ENCODE measurements at places on chromosomes 12 and 14.

GRCh38 chr12:26795910-26796309 lies 37.1 kb downstream of the ITPR2 start:
- DNase-seq = no peak

- DNase-seq = no peak
Observed at GRCh38 chr14:30373053-30373452, 185.9 kb upstream of the G2E3 start.

GRCh38 chr12:42017051-42017450 lies 127.6 kb downstream of the GXYLT1 start:
- DNase-seq = no peak

GRCh38 chr12:31872831-31873604 lies 86.2 kb upstream of the RESF1 start:
- no peak for DNase-seq

DNA sequence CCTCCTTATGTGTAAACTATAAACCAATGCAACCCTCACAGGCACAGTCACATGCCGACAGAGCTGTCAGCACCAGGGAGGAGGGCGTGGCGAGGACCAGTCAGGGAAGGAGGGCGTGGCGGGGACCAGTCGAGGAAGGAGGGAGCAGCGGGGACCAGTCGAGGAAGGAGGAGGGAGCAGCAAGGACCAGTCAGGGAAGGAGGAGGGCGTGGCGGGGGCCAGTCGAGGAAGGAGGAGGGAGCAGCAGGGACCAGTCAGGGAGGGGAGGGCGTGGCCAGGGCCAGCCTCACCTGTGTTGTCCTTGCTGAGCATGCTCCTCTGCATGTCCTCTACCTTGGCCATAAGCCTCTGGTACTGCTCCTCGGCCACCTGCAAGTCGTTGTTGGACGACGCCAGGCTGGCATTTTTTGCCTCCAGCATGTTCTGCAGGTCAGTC lies 24.2 kb downstream of the GOLGA3 start:
- no peak for DNase-seq

DNA sequence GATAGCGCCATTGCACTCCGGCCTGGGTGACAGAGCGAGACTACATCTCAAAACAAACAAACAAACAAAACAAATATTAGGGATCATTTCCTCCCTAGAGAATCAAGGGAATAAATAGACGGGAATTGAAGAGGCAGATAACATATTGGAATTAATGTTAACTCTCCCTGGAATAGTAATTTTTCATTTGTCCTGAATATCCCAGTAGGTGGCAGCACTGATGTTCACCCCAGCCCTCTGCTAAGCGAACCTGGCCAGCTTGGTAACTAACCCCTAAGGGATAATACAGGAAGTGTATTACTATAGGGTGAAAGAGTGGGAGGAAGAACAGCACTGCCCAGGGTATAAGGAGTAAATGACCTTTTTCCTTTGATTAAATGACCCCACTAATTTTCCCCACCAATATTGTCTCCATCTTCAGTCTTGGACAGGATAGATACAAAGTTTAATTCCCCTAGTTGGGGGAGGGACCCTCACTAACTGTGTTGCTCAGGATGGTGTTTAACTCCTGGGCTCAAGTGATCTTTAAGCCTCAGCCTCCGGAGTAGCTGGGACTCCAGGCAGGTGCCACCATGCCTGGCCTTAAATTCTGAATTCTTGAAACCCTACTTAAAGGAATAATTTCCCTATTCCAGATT lies 40.5 kb downstream of the SLC2A14 start:
- peak; percentile 83 for DNase-seq

DNA sequence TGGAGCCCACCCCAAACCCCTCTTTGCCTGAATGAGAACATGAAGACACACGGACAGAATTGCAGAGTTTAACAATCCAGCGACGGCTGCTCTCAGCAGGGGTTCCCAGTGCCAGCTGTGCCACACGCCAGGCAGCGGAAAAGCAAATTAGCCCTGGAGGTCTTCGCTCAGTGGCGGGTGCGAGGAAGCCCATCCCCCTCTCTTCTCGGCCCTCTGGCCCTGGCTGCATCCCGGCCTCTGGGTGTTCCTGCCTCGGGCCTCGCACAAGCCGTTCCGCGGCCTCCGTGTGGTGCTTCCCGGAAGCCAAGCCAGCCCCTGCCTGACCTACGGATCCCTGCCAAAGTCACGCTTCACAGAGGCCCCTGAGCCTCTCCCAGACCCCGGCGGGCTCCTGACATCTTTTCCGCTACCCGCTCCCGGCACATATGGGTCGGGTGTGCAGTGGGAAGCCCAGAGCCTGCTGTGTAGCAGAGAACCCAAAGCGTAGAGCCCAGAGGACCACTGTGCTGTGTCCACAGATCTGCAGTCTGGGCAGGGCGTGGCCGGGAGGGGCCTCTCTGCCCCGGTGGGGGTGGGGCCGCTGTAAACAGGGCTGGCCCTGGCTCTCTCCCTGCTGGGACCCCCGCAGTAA lies 70.7 kb upstream of the GALNT9 start:
- DNase-seq = no peak

GRCh38 chr12:68462803-68463202 lies 130.6 kb upstream of the MDM1 start:
- DNase-seq = no peak

- no peak for DNase-seq
Observed at GRCh38 chr12:52964556-52965336, 15.8 kb downstream of the KRT18 start.

- no peak for DNase-seq
Observed at GRCh38 chr12:130478786-130479185, 141.1 kb downstream of the PIWIL1 start.

- DNase-seq = no peak
Observed at GRCh38 chr12:63958876-63959580, 114.5 kb downstream of the SRGAP1 start.

- DNase-seq = no peak
Observed at GRCh38 chr12:76049575-76050251, 18.1 kb upstream of the PHLDA1 start.

DNA sequence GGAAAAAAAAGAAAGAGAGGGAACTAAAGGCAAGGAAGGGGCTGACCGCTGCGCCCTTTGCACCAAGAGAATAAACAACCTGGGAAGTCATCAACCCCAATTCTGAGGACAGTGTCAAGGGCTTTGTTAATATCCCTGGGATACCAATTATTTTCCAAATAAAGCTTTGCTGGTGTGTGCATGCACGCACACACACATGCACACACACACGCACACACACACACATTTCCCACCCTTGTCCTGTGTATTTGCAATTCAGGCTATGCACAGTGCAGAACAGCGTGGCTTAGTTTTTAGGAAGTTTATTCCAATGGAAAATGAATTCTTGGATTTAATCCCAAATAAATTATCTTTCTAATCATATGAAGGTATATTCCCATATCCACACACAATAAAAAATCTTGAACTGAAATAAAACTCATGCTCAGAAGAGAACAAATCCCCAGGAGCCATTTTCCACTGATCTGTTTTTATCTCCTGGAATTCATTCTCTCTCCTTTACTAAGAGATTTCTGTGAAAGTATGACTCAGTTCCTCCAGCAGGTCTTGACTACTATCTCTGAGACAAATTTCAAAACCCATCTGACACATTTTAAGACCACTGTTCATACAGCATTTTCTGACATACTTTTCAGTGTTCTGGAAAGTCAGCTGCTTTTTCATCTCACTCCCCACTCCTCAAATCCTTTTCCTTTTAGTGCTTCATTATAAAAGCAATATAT lies 334.4 kb upstream of the ATP2B1 start:
- peak; percentile 79 for DNase-seq

DNA sequence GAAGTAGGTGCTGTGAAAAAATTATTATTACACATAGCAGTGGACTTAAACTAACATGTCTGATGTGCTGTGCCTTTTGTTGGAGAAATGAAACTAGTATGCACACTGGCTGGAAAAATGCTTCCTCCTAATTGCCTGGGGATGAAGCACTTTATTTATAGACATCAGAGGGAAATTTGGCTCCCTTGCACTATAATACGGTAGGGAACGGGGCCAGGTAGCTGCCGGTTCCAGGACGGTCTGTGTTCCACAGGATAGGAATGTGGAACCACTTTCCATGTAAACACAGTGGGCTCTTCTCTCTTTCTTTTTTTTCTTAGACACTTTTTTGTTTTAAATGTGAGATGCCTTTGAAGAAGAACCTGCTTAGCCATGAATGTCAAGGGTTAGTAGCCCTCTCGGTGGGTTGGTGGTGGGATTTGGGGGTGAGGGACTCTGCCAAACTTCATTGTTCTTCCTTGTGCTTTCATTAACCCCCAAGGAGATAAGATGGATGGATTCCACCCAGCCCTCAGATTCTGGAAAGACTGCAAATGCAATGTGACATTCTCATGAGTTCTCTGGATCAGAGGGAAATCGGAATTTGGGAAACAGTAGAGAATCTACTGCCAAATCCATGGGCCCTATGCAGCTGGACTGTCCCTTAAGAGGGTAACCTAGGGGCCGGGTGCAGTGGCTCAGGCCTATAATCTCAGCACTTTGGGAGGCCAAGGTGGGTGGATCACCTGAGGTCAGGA lies 58.0 kb upstream of the GSC start:
- no peak for DNase-seq

DNA sequence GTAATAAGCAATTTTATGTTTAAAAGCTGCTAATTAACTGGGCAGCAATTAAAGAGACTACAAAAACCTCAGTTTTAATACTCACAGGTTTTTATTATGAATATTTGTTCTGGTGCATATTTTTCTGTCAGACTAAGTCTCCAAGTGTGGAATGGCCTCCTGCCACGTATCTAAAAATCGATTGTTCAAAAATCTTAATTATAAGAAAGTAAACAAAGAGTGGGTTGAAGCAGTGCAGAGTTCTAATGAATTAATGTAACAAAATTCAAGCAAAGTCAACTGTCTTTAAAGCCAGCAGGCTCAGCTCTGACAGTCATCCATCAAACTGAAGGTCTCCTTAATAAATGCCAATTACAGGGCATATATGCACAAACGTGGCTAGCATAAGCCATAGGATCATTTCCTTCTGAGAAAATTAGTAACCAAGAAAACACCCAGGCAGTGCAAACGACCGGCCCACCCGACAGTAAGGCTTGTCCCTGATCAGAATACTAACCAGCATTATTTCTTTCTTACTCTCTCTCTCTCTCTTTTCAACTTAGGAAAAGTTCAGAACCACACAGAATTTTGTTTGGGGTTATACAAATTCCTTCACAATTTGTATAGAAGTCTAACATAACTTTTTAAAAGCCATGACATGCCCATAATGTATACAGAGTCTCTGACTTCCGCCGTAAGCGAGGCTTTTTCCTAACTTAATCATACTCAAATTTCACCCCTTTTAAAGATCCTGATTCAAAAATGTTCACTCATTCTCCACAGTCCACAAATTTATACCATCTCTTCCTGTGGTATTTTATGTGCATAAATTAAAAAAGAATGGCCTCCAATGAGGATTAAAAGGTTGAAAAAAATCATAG lies 83.8 kb downstream of the SLC25A21 start:
- no peak for DNase-seq

DNA sequence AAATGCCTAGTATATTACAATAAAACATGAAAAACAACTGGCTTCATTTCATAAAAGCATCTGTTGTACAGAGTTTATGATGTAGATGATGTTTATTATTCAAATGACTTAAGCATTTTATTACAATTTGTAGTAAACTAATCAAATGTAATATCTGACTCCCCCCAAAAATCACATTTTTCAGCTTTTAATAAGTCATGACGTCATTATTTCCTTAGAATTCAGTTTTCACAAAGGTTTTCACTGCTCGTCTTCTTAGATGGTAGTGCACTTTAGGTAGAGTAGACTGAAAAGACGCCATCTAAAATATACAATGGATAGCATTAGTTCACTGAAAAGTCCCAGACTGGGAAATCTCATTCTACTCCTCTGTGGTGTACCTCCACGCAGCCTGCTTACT lies 181.5 kb downstream of the ACSS3 start:
- DNase-seq = no peak

DNA sequence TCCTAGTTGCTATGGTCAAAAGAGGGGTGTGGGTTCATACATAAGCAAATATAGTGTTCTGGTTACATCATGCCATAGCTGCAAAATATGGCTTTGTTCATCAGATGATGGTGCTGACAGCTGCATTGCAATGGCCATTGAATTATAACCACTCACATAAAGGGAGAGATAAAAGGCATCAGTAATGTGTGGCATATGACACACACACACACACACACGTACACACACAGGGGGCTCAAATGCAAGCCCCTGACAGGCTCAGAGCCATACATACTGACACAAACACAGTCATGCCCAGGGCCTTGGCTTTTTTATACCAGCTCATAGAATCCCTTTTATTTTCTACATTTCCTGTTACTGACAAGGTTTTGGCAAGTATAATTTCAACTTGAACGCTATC lies 698.9 kb downstream of the BCL11B start:
- DNase-seq = no peak

DNA sequence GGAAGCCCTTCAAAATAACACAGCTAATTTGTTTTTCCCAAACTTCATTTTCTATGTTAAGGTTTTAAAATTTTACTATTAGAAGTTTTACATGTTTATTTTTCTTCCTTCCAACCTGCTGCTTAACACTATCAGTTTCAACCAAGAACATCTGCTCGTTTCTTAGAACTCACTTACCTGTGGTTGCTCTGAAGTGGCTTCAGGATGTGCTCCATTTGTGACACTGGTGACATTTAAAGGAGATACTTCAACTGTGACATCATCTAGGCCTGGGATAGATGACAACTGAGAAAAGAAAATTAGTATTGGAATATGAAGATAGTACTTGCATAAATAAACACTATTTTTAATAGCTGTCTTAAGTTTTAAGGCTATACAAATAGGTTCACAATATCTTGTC lies 17.9 kb downstream of the WASHC3 start:
- DNase-seq = no peak

- DNase-seq = no peak
Observed at GRCh38 chr14:95297832-95298231, 21.9 kb downstream of the CLMN start.

GRCh38 chr12:104985206-104985605 lies 910 bp upstream of the NOPCHAP1 start:
- DNase-seq = no peak

- DNase-seq = no peak
Observed at GRCh38 chr14:71815110-71815509, 117.1 kb upstream of the RGS6 start.

GRCh38 chr12:121798787-121799155 lies 5.0 kb upstream of the SETD1B start:
- no peak for DNase-seq

- DNase-seq = no peak
Observed at GRCh38 chr12:30304528-30304927, 391.1 kb downstream of the IPO8 start.

GRCh38 chr12:123242116-123242904 lies 9.1 kb downstream of the MTRFR start:
- peak; percentile 34 for DNase-seq

Data from choroid plexus epithelial cell (primary cell).